ENCODE measurements at places on chromosomes 11 and 22.

- no peak for DNase-seq
Observed at GRCh38 chr11:111297696-111298095, 650 bp upstream of the POU2AF3 start.

DNA sequence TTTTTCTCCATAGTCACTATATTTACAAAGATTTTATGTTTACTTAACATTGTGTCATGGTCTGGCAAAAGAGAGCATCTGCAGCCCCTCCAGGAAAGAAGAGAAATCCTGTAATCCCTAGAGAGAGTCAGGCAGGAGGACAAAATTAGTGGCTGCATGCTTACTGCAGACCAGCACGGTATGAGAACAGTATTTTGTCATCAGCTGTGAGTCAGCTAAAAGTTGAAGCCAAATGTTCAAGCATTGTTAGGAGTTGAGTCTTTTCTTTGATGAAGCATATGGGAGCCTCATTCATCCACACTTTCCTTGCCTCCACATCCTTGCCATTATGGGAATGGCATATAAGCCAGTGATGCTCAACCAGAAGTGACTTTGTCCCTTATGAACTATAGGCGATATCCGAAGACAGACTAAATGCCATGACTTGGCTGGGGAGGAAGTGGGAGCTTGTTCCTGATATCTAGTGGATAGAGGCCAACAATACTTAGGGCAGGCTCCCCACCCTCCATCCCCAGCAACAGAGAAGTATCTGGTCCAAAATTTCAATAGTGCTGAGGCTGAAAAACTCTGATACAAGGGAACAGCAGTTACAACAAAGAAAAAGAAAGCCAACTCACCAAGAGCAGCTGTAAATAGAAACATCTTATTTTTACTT, 112.0 kb upstream of the OR5AK2 start:
- DNase-seq: no peak

- DNase-seq: no peak
Observed at GRCh38 chr11:32279672-32280071, 155.7 kb downstream of the WT1 start.

GRCh38 chr22:44738347-44738715, 14.0 kb upstream of the ARHGAP8 start:
- DNase-seq: no peak

DNA sequence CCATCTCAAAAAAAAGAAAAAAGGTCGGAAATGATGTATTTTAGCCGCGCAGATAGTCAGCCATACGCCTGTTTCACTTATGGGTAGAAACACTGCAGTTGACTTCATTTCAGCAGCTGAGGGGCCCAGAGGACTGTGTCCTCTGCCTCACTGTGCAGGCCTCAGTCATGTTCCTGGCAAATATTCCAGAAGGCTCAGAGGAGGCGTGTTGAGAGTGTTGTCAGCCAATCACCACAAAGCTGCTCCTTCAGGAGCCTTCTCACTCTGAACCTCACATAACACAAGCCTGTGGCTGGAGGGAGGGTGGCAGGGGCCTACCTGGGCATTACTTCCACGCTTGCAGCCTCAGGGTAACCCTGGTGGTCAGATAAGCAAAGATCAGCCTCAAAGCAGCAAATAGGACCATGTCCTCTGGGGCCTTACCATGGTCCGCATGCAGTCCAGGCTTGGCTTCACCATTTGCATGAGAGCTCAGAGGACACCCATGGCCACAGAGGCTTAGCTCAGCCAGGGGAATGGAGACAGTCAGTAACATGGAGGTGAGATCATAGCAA, 17.3 kb upstream of the TREH start:
- DNase-seq: no peak

- no peak for DNase-seq
Observed at GRCh38 chr11:116641561-116642045, 131.2 kb downstream of the BUD13 start.

- no peak for DNase-seq
Observed at GRCh38 chr11:76623171-76623883, 47.2 kb downstream of the LRRC32 start.

DNA sequence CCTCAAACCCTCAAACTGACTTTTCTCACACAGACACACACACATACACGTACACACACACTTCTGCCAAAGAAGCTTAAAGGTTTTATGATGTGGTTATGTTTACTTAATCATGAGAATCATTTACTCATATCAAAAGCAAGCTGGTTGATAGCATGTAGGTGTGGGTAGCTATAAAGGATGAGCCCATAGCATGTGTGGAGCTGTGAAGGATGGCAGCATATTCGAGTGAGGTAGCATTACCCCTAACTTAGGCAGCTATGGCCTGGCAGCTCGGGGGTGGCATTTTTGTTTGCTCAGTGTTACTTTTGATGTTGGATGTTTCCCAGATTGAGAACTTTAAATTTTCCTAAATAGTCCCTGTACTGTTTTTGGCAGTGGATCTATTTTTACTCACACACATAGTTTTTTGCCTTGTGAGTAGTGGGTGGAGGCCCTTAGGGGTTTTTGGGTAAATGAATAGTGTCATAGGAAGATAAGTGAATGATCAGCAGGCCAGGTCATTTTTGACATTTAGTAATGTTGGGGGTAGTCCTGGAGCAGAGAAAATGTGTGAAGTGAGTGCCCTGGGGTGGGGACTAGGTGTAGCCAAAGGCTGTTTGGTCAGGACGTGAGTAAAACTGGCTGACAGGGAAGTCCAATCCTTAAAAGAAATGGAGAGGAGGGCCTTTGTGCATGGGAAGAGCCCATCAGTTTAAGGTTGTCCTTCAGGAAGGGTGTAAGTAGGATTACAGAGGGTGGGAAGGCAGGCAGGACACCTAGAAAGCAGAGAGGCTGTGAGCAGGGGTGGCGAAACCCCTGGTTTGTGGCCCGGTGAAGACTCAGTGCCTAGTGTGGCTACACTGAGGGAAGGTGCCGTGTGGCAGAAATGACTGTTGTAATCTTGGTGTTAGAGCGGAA, 7.1 kb downstream of the YWHAH start:
- no peak for DNase-seq

GRCh38 chr11:64287676-64288352, 2.2 kb downstream of the GPR137 start:
- no peak for DNase-seq

- no peak for DNase-seq
Observed at GRCh38 chr22:47783433-47784366, 1021.2 kb downstream of the TBC1D22A start.
